ENCODE measurements at places on chromosomes 4 and X.

- DNase-seq = no peak
Observed at GRCh38 chrX:139739138-139739537, 31.2 kb upstream of the MCF2 start.

DNA sequence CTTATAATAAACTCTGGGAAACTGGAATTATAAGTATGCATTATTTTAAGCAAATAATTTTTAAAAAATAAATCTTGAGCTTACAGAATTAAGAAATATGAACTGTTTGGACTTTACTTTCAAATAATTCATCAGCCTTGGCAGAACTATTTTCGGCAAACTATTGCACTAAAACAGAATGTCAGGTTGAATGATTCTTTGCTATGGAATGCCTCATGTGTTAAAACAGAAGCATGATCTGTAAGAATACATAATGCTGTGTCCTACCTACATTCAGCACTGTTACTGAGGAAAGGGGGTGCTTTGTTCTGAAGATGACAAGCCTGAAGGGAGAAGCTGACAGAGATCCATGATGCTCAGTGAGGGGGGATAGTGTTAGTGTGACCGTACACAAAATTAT, 55.6 kb upstream of the EXOC1L start:
- DNase-seq = no peak

- DNase-seq = no peak
Observed at GRCh38 chr4:16687011-16687410, 211.4 kb downstream of the LDB2 start.

DNA sequence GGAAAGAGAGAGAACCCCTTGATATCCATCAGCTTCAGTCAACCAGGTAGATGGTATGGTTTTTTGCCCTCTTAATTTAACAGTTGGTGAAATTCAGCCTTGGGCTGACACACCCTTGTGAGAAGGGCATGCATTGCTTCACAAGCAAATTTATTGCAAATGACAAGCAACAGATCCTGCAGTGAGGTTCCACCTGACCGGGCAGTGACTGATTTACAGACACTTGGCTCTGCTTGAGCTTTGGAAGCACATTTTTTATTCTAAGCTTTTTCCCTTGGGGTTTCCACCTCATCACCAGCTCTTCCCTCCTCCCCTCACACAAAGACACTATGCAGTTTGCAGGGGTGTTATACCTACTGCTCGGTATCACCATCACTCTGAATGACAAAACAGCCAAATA, 28.3 kb upstream of the SERTM2 start:
- no peak for DNase-seq

DNA sequence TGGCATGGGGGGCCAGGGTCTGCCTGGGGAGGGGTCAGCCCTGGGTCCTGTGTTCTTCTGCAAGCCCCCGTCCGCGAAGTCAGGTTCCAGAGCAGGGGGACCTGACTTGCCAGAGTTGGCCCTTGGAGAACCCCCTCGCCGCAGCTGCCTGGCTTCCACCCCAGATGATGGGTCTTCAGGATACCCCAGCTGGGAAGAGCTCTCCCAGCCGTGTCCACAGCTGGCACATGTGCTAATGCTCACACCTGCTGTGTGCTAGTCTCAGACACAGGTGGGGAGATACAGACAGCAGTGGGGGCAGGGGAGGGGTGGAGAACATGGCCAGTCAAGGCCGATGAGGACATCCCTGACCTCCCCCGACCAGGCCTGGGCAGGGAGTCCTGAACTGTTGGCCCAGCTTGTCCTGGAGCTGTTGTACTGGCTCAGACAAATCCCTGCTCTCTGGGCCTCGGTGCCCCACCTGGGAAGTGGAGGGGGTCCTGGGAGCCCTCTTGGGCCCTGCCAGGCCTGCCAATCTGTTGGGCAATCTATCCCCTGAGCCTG, 3.5 kb downstream of the ADRA2C start:
- DNase-seq = no peak

GRCh38 chrX:136046295-136047015, 61.2 kb downstream of the SLC9A6 start:
- no peak for DNase-seq

DNA sequence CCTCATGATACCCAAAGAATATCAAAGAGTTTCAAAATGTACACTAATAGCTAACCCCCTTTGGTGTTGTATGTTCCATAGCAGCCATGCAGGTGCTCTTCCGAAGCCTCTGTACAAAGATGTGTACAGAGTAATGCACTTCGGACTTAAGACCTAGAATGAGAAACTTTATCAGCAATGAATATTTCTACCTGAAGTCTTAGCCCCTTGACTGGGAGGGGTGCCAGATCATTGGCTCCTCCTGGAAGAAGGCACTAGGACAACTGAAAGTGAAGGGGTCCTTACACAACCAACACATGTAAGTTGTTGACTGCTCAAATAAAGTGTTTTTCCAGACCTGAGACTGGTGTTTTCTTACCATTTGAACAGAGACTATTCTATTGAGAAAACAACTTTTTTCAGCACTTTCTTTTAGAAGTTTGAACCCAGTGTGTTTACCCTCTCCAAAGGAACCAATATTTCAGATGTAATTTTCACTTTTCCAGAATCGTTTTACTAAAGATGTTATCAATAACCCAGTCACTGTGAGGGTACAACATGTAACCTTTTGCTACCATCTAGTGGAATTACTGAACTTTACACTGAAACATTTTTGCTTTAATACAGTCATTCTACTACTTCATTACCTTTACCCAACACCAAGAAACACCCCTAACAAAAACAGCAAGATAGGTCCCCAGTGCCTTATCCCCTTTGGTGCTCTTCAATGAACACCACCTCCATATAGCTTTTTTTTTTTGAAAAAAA, 33.3 kb upstream of the PRDX4 start:
- DNase-seq = no peak

DNA sequence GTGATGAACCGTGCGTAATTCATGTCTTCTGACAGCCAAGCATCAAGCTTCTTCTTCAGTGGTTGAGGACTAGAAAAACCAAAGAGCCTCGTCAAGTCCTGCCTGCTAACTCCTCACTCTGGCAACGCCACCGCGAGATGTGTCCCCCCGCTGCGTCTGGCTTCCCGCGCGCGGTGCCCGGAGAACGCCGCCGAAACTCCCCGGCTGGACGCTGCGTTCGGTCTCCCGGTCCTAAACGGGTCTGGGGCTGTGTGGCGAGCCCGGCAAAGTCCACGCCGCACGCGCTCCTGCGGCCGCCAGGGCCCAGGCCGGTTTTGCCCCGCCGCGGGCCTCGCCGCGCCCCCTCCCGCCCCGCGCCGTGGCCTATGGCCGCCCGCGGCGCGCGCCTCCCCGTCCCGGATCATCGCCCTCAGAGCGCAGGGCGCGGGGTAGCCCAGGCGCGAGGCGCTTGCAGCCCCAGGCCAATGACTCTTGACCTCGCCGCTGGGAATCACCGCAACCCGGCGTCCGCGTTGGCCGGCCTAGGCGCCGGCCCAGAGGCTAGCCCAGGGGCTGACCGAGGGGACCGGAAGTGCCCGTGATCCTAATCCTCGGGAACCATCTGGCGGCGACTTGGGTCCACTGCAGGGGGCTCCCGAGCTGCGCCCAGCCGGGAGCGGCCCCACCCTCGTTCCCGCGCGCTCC, at the start of gene AADAT:
AADAT (minus strand) TSS at position 289 of the 684 bp plus-strand sequence; CDS start at position 23, 266 bp downstream.
- DNase-seq = peak; percentile 81

DNA sequence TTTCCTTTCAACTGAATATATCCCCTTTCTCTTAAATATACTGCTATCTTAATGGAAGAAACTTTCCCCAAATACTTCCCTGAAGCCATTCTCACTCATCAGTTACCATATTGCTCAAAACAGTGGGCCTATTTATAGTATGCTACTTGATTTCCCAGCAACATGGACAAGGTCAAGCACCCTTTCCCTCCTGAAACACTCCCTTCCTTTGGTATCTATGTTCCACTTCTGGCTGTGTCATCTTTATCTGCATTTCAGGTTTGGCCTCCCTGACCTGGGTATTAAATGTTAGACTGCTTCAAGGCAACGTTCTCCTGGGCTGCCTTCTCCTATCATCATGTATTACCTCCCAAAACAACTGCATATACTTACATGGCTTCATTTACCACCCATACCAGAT, 101.3 kb downstream of the ZAR1 start:
- no peak for DNase-seq

DNA sequence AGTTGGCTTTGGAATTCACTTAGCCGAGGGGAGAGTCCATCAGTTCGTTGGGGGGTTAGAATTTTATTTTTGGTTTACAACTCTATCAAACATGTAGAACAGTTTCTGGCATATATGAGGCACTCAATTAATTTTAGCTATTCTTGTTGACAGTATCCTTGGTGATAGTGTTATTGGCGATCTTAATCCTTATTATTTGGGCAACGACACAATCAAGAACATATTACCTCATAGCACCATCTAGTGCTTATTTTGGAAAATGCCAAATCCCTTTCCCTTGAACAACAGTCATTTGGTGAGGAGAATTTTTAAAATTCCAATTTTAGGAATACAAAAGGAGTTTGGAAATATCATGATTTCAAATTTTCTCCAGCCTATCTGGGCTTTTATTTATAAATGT, 17.9 kb upstream of the PGRMC1 start:
- no peak for DNase-seq

GRCh38 chrX:21745756-21746155, 12.2 kb downstream of the SMPX start:
- DNase-seq = no peak

DNA sequence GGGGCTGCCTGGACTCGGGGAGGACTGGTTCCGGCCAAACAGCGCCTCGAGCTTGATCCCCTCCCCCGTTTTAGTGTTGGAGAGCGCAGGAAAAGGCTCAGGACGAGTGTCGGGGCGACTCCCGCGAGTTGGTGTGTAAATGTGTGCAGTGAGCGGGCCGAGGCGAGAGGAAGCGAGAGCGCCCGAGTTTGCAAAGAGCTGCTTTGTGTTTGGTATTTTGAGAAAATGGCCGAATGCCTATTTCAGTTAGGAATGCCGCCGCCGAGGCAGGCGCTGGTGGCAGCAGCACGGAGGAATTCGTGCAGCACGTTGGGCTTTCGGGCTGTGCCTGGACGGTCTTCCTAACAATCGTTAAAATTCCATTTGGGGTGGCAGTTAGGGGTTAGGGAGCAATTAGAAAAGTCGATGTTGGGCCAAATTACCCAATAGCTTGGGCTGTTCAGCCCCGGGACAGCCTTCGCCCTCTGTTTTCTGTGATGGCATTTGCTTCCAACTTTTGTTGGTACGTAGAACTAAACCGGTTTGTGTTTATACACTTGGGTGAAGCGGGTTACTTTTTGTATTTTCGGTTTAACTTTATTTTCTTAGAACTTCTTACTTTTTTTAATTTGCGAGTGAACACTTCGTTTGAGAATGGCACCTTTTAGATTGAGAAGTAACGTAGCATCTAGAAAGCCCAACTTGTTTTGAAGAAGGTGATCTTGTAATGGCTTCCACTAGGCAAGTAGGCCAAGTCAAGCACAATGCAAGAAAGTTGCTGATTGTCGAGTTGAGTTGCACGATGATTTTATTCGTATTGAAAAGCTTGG, 1.6 kb downstream of the REST start:
- peak; percentile 78 for DNase-seq

DNA sequence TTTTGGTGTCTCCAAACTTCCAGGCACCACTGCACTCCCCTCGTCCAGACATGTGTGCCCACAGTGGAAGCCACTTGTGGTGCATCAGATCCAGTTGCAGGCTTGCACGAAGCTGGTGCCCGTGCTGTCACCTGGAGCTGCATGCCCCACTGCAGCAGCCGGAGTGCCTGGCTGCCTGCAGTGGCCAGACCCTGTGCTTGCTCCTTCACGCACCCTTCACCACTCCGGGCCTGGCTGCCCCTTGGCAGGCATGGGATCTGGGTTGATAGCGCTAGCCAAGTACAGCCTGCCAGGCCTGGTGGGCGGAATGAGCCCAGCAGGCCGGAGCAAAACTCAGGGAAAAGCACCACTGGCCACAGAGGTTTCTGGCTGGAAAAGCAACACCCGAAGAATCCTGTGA, 50.2 kb upstream of the SHISA3 start:
- DNase-seq = no peak

DNA sequence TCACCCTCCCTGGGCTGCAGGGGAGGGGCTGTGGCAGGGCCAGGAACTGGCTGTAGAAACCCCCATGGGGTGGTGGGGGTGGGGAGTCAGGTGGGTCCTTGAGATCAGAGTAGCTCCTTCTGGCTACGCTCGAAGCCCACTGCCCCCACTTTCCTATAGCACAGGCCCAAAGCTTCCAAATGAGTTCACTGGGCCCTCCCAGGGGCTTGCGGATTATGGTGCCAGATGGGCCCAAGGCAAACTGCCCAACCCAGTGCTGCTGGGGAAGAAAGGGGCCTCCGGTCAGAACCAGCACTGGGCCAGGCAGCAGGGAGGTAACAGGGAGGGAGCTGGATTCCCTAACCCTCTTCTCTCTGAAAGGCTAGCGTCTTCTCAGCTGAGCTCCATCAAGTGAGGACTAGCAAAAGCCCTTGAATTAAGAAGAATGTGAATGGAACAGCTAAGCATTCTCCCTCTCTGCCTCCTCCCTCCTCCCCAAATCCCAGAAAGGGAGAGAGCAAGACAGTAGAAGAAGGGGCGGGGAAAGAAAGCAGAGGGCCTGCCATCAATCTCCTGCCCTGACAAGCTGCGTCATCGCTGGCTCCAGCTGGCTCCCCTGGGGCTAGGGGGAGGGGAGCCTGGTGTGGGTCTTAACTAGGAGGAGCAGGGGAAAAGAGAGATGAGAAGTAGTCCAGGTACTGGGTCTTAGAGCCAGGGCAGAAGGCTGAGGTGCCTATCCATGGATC, 34.7 kb downstream of the FRMPD3 start:
- no peak for DNase-seq

- no peak for DNase-seq
Observed at GRCh38 chr4:181939199-181939945, 303.8 kb upstream of the TENM3 start.

GRCh38 chrX:44291468-44292092, 51.9 kb downstream of the EFHC2 start:
- DNase-seq = no peak

GRCh38 chr4:89739311-89739988, 97.5 kb downstream of the SNCA start:
- no peak for DNase-seq

DNA sequence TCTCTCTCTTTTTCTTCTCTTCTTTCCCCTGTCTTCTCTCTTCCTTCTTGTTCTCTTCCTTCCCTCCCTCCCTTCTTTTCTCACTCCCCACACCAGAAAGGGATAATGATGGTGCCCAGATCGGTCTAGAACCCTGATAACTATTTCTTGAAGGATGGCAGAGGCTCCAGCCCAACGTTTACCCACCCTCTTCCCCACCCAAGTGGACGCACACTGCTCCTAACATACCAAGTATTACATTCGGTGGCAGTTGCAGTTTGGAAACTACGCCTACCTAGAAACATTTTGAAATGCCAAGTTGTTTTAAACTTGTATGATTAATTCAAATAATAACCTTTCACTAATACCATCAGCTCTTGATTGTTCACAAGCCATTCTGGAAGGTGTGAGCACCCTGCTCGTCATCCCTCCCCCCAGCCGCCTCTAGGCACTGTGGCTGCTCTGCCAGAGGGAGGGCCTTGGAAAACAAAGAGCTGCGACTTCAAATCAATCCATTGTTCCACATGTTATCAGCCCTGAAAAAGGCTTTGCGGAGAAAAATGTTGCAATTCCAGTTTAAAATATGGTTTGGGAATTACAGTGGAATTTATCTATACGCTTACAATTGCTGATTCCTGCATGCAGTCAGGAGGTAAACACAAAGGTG, 1017.5 kb upstream of the TENM3 start:
- no peak for DNase-seq

- DNase-seq = no peak
Observed at GRCh38 chr4:46554760-46555465, 165.0 kb upstream of the GABRA2 start.

- DNase-seq = no peak
Observed at GRCh38 chr4:143488687-143489086, 24.8 kb upstream of the SMARCA5 start.
